Fibroblast of skin of back (primary cell): ENCODE measurements at places on chromosomes 5 and 9.

DNA sequence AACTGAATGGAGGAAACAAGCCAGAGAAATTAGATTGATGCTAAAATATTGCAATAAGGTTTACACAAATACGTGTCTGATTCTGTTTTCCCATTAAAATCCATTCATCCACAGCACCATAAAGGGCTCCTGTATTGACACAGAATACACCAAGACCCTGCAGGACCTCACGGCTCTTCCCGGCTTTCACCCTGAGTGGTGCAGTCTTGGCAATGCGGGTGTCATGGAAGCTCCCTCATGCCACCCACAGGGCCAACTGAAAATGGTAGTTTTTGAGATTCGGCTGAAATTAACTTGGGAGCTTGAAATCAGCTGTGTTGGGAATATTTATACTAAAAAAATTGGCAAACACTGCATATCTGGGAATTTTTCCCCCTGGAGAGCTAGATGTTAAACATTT lies 17.3 kb upstream of the EXOC3 start:
- DNase-seq, result peak; percentile 25

GRCh38 chr5:1808439-1808838 lies 7.2 kb downstream of the NDUFS6 start:
- DNase-seq, result no peak

DNA sequence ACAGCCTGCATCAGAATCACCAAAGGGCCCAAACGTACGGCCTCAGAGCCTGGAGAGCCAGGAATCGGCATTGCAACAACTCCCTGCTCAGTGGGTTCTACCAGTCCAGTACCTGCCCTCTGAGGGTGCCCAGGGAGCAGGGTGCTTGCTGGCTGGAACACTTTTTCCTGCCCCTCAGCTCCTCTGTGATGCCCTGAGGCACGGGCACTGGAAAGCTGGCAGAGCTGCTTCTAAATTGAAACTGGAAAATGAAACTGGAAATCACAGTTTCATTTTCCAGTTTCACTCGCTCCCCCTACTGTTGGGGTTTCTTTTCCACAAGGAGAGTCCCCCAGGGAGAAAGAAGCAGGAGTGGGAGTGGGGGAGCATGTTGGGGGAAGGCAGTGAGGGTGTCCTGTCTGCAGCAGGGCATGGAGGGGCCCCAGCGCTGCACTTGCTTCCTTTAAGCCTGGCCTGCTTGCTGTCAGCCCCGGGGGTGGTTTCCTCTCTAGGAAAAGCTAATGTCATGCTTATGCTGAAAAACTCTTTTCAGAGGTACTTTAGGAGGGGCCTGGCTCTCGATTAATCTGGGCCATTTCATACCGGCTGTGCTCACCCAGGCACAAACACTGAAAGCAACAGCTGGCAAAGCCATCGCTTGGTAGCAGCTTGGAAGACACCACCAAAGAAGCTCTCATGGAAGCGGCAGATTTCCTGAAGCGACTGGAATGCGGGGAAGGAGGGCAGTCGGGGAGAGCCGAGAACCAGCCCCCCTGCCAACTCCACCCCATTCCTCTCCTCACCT lies 26.2 kb downstream of the IRF1 start:
- DNase-seq, result no peak

- DNase-seq, result peak; percentile 99
Measured at GRCh38 chr5:118553662-118554061, 434.7 kb downstream of the DTWD2 start.

DNA sequence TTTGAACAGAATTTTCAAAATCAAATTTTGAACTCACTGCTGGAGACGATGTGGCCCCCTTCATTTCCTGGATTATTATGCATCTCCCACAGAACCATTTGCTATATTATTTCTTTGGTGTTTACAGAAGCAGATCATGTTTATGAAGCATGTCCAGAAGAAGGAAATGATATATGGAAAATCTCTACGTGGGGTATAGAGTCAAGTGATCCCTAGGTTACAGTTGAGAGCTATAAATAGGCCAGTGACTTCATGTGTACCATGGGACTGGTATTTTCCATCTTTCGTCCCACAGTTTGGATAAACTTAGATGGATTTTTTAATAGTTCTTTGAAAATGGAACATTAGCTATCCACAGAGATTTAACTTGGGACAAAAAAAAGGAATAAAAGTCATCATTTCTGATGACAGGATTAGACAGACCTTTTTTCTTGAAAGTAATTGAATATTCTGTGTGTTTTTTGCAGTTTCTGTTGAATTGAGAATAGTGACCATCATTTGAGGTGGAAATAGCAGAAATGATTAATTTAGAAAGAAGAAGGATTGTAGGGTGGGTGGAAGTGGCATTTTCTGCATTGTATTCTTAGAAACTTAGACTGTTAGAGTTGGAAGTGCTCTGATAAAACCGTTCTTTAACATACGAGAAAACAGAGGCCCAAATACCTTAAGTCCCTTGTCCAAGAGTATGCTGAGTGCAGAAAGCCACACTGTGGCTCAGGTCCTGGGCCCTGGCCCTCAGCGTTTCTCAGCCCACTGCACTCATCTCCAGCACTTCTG lies 136.4 kb downstream of the PIP5K1B start:
- no peak for DNase-seq

- peak; percentile 49 for DNase-seq
Measured at GRCh38 chr9:91948597-91949391, 1.2 kb downstream of the ROR2 start.
